ENCODE measurements at places on chromosomes 13 and 19. TPM values are rescaled to one million over a fixed set of nuclear protein-coding genes. Genes with fewer than 3 reads are reported as not detected.

The NTN5 gene
- not detected for total RNA-seq

GRCh38 chr19:19040417-19040816 lies 7.0 kb downstream of the ARMC6 start:
- DNase-seq = no peak

The CGB5 gene
- total RNA-seq = not detected

- DNase-seq = no peak
Observed at GRCh38 chr13:60230593-60230992, 66.9 kb upstream of the DIAPH3 start.

DNA sequence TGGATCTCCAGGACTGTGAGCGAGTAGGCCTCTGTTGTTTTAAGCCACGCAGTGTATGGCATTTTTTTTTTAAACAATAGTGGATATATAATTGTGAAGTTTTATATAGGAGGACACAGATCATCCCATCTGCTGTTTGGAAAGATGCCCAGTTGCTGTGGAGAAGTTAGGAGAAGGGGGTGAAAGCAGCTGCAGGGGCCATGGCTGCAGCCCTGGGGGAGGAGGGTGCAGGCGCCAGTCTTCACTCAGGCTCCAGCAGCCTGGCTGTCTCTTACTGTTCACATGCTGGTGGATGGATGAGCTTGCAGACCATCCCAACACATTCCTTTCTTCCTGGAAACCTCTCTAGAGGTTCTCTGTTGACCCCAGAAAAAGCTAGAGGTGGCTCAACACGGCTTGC lies 242.3 kb downstream of the TEX29 start:
- no peak for DNase-seq

GRCh38 chr13:20609145-20609544 lies 42.2 kb downstream of the IFT88 start:
- DNase-seq = no peak

DNA sequence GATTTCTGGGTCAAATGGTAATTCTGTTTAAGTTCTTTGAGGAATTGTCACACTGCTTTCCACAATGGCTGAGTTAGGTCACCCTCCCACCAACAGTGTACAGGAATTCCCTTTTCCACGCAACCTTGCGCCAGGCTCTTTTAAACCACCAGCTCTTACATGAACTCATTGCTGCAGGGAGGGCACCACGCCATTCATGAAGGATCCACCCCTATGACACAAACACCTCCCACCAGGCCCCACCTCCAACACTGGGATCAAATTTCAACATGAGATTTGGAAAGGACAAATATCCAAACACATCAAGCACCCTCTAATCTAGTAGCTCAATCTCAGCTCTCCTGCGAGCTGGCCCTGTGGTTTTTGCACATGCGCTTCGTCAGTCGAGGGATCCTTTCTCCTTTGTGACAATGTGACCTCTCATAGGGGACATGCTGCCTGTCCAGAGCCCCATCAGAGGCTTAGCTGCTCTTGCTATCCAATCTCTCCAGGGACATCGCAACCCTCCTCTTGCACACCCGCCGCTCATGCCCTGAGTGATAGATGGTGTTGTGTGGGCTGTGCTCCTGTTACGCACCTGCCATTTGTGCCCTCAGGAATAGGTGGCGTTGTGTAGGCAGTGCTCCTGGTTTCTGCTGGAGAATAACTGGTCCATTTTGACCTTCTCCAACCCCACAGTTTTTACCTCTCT lies 328.0 kb downstream of the UQCRFS1 start:
- DNase-seq = no peak

DNA sequence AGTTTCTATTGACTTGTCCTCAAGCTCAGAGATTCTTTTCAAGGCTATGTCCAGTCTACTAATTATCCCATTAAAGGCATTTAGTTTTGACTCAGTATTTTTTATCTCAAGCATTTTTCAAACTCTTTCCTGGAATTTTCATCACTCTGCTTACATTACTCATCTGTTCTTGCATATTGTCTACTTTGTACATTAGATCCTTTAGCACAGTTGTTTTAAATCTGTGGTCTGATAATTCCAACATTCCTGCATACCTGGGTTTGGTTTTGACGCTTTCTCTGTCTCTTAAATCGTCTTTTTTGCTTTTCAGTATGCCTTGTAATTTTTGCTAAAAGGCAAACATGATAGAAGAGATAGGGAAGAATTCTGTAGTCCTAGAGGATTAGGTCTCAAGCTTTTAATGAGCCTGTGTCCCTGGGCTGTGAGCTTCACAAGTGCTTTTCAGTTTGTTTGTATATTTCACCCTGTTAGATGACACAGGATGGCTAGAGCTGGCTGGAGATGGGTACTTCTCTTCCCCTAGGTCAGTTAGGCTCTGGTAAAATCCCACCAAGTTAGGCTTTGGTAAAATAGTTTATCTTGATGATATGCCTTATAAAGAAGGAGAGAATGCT lies 46.1 kb upstream of the GPC6 start:
- DNase-seq = no peak

DNA sequence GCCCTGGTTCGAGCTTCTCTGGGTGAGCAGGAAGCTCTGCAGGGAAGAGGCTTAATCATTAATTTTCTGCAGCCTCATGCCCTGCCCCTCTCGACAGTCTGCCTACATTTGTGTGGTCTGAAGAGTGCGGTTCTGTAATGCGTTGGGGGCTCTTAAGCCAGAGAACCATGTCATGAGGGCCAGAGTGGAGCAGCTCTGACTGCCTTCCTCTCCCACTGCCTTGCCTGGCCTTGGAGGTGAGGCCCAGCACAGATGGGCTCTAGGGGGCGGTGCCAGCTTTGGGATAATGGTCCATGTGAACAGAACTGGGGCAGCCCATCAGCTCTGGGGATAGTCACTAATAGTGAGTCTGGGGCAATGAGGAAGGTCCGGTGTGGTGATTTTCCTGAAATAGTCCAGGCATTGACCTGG lies 5.7 kb downstream of the FGF9 start:
- peak; percentile 70 for DNase-seq

GRCh38 chr13:27076421-27076820 lies 95.2 kb downstream of the USP12 start:
- no peak for DNase-seq

The KLK4 gene
- not detected for total RNA-seq

DNA sequence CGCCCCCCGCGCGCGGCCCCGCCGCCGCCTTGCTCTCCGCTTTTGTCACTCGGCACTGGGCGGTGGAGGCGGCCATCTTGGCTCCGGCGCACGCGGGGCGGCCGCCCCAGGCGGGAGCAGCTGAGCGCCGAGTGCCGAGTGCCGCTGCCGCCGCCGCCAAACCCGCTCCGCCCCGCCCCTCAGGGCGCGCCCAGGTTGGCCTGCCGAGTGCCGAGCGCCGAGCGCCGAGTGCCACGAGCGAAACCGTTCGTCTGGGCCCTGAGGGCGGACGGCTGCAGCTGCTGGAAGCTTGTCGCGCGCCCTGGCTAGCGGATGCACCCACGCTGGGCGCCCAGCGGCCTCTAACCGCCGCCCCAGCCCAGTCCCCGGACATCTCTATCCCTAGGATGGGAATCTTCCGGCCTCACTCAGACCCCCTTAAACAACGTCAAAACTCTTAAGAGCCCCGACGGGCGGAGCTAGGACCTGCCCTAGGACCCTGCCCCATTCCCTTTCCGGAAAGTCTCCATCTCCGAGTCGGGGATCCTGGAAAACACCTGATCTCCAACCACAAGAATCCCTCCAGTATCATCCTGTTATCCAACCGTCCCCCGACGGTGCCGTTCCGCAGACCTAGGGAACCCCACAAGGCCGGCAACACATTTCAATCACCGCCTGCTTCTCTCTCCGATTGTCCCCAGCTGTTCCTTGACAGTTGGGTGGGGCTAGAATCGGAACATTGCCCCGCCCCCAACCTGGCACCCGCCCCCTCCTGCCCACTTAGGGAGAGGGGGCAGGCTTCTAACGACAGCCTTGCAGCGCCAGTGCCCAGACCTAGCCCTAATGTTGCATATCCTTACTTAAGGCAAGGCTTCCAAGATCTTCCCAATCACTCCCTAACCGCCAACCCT lies 14.1 kb upstream of the AKAP8L start:
- peak; percentile 99 for DNase-seq

DNA sequence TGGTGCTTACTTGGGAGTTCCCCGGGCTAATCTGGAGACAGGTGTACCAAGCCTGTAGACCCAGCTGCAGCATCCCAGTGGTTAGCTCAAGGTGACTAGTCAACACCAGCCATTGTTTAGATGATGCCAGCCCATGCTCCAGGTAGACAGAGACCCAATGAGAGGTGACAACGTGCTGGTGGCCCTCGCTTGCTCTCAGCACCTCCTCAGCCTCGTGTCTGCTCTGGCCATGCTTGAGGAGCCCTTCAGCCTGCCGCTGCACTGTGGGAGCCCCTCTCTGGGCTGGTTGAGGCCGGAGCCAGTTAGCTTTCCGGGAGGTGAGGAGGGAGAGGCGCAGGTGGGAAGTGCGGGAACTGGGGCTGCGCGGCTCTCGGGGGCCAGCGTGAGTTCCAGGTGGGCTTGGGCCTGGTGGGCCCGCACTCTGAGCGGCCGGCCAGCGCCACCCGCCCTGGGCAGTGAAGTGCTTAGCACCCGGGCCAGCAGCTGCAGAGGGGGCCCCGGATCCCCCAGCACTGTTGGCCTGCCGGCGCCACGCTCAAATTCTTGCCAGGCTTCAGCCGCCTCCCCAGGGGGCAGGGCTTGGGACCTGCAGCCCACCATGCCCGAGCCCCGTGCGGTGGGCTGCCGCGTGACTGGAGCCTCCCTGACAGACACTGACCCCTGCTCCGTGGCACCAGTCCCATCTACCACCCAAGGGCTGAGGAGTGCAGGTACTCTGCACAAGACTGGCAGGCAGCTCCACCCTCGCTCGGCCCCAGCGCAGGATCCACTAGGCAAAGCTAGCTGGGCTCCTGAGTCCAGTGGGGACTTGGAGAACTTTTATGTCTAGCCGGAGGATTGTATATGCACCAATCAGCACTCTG lies 85.9 kb upstream of the VSTM2B start:
- no peak for DNase-seq

GRCh38 chr19:33621811-33622504 lies at the start of gene CHST8:
TSS of gene CHST8 (plus strand) at chr19:33621953. CDS start at chr19:33689262, 67,309 bp downstream.
- peak; percentile 88 for DNase-seq

The ZNF429 gene
- 35.2 TPM for total RNA-seq

The FLT1 gene
- total RNA-seq = 23.0 TPM

DNA sequence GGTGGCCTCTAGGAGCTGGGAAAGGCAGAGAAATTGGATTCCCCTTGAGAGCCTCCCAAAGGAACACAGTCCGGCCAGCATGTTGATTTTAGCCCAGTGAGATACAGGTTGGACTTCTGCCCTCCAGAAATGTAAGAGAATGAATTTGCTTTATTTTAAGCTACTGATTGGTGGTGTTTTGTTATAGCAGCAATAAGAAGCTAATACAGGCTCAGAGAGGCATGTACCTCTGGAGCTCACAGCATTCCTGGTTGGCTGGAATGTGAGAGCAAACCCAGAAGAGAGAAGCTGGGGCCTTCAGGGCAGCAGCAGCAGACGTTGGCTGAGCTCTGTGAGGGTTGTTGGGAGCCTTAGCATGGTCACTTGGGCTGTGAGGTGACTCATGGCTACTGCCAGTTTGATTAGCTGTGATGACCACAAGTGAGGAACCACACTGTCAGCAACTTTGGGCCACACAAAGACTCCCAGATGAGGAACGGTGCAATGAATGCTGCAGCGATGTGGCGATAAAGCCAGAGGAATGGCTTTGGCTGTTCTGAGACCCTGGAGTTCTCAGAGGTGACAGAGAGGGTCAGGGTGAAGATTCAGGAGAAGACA lies 80.1 kb downstream of the CYSLTR2 start:
- peak; percentile 34 for DNase-seq

The CEACAM4 gene
- total RNA-seq = 5.5 TPM

The LAIR2 gene
- not detected for total RNA-seq

Data from upper lobe of left lung (tissue), 6 donors.